ENCODE measurements at places on chromosomes 1 and 21.

- DNase-seq, result no peak
These were observed 1.6 kb downstream of the TRAF5 start for GRCh38 chr1:211328084-211328694.

GRCh38 chr1:183548116-183548515 lies 42.1 kb downstream of the NCF2 start:
- no peak for DNase-seq

DNA sequence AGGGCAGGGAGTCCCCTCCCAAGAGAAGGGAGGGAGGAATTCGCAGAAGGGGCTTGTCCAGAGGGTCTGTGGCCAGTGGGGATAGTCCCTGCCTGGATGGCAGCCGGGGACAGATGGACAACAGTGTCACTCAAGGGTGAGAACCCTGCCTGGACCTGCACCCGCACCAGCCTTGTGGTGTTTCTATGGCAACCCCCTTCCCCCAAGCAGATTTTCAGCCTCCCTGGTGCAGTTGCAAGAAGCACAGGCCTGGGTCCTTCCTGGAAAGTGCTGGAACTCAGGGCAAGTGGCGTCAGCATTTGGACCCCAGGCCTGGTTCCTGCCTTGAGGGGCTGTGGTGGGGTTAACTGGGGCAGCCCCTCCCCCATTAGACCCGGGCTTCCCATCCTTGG lies 83.8 kb upstream of the ACTL8 start:
- no peak for DNase-seq

- DNase-seq, result no peak
These were observed 159.7 kb upstream of the BEND5 start for GRCh38 chr1:48936436-48936835.

DNA sequence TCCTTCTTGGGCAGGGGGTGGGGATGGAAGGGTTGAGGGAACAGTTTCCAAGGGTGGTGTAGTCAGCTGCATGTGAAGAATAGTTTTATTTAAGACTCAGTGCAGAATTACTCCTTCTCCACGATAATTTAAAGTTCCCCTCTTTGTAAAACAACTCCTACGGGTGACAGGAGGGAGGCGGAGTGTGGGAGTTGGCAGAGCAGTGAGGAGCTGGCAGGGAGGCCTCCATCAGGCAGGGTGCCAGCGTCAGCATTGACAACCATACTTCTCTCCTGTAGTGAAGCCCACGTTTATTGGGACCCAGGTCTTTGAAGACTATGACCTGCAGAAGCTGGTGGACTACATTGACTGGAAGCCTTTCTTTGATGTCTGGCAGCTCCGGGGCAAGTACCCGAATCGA lies 93.8 kb downstream of the MTR start:
- no peak for DNase-seq

DNA sequence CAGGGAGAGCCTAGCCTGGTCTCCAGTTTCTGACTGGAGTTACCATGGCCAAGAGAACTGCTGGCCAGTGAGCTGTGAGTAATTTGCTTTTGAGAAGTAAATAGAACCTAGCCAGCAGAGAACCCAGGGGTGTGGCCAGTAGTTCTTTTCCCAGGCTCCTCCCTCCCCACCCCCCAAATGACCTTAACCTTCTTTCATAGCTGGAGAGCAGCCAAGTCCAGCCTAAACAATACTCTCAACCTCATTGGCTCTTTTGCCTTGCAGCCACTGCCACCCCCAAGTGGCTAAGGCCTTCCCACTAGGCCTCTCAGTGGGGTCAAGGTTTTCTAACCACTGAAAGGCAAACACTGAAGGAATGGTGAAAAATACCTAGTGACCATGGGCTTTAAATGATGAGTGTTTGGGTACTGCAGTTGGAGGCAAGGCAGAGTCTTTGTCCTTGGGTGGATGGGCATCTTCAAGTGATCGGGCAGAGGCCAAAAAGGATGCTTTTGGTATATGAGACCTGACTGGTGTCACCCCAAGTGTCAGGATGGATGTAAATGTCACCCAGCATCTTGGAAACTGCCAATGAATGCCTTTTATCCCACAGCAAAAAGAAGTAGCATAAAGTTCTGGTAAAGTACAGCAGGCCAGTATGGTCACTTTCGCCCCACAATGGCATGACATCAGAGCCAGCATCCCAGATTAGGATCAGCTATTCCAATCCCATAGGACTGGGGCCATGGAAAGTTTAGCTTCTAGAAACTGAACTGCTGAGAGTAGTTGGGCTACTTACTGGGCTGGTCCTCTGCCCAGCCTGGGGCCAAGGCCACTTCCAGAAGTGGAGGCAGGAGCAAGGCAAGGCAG lies 3.5 kb upstream of the PIGV start:
- DNase-seq, result peak; percentile 59

- DNase-seq, result no peak
These were observed 222.9 kb upstream of the RAB4A start for GRCh38 chr1:229047840-229048620.

GRCh38 chr1:184513966-184514365 lies 127.1 kb downstream of the C1orf21 start:
- peak; percentile 53 for DNase-seq

GRCh38 chr1:155001425-155001674 lies 1.3 kb upstream of the ZBTB7B start:
- no peak for DNase-seq

DNA sequence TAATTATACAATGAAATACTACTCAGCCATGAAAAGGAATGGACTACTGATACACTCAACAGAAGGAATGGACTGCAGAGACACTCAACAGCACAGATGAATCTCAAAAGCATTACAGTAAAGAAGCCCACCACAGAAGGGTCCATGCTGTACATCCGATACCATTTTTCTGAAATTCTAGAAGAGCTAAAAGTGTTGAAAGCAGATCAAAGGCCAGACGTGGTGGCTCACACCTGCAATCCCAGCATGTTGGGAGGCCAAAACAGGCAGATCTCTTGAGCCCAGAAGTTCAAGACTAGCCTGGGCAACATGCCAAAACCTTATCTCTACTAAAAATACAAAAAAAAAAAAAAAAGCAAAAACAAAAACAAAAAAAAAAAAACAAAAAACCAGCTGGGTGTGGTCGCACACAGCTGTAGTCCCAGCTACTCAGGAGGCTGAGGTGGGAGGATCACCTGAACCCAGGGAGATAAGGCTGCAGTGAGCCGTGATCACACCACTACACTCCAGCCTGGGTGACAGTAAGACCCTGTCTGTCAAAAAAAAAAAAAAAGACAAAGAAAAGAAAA lies 15.5 kb downstream of the PPP1R15B start:
- DNase-seq, result no peak

DNA sequence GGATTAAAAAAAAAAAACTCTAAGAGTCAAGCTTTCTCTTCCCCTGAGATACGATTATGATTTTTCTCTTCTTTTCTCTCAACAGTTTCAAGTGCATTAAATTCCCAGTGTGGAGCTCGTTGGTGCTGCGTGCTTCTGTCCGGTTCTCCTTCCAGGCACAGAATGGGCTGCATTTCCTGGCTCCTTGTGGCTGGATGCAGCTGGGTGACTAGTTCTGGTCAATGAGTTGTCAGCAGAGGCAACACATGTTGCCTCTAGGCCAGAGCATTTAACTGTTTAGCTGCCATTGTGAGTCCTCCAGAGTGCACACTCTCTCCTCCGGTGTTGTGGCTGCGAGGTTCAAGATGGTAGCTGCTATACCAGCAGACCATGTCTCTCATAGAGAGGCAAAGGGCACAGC lies 312.9 kb downstream of the RRAGC start:
- peak; percentile 4 for DNase-seq

GRCh38 chr1:27643600-27644368 lies 8.8 kb upstream of the FGR start:
- DNase-seq, result peak; percentile 61

DNA sequence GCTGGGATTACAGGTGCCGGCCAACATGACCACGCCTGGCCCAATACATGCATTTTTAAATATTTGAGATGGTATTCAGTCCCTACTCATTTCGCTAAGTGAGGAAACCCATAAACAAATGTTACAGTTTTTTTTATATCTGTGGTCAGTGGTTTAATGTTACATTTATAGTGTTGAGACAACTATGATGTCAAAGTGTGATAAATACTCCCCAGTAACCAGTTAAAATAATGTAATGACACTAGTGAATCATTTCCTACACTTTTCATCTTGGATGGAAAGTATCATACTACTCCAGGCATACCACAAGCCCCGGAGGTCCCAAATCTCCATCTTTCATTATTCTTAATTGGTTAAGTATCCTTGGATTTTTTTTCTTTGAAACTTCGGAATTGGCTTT lies 87.5 kb upstream of the KIF26B start:
- peak; percentile 39 for DNase-seq

GRCh38 chr1:24717887-24718650 lies 27.2 kb upstream of the CLIC4 start:
- peak; percentile 9 for DNase-seq

DNA sequence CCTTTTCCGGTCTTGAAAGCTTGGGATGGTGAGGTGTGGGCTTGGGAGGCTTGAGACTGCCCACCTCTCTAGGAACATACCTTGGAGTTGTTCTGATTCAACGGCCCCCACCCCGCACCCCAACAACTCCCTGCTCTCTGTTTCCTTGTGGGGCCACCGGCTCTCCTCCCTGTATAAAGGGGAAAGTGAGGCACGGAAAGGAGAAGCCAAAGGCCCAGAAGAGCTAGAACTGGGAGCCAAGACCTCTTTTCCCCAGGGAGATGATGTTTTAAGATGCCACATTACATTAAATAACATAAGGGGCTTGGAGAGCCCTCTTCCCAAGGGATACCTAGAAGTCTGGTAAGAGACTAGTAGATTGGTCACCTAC lies 1.2 kb upstream of the DLGAP3 start:
- no peak for DNase-seq
